ENCODE measurements at places on chromosomes 11 and 22.

- no peak for ATAC-seq
Measured at GRCh38 chr11:83611600-83611999, 325.4 kb upstream of the CCDC90B start.

GRCh38 chr11:115613986-115614632, 109.9 kb upstream of the CADM1 start:
- peak; percentile 38 for ATAC-seq

GRCh38 chr22:43828998-43829782, 17.1 kb upstream of the EFCAB6 start:
- no peak for ATAC-seq

DNA sequence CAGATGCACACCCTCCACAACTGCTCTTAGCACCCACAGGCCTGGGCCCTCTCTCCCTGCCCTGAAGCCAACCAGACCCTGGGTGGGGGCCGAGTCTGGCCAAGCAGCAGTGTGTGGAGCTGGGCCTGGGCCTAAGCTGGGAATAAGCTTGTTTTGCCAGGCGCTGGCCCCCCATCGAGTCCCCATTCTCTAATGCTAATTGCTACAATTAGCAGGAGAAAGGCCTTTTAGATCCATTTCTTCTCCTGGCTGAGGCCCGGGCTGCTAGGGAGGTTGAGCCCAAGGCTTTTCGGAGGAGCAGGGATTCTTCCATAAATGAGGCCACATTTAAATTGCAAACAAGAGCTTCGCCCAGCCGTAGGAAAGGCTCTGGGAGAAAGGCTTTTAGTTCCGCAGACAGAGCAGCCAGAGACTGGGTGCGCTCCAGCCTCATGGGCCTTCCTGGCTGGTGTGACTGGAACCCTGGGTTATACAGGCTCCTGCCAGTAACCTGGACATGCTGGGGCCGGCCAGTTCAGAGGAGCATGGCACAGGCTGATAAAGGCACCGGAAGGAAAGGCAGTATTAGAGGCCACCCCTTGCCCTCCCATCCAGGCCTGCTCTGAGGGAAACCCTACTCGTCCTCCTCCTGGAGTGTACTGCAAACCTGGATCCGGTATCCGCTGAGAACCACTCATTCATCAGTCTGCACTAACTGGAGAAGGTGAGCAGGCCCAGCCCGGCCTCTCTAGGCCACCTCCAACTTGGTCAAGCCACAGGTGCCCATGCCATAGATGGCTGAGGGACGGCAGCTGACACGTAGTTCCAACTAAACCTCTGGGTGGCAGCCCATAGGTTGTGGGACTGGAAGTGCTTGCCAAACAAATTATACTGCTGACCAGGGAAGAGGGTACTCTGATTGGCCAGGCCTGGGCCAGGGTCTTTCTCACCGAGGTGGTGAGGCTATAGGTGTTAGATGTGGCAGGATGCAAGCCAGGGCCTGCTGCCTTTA, 6.2 kb downstream of the KCNQ1OT1 start:
- no peak for ATAC-seq

GRCh38 chr11:13721760-13722159, 53.3 kb downstream of the FAR1 start:
- ATAC-seq: no peak

GRCh38 chr22:37363261-37363992, 63.9 kb downstream of the ELFN2 start:
- no peak for ATAC-seq

GRCh38 chr11:2212411-2213251, 41.0 kb upstream of the TH start:
- no peak for ATAC-seq

DNA sequence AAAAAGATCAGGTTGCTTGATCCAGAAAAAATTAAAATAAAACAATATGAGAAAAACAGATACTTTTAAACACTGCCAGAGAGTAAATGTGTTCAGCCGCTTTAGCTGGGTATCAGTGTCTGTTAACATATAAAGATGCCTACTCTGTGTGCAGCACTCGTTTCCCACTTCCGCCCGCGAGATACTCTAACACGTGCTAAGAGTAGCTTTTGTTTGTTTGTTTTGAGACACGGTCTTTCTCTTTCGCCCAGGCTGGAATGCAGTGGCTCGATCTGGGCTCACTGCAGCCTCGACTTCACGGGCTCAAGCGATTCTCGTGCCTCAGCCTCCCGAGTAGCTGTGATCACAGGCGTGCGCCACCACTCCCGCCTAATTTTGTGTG, 531 bp upstream of the MEN1 start:
- peak; percentile 29 for ATAC-seq

DNA sequence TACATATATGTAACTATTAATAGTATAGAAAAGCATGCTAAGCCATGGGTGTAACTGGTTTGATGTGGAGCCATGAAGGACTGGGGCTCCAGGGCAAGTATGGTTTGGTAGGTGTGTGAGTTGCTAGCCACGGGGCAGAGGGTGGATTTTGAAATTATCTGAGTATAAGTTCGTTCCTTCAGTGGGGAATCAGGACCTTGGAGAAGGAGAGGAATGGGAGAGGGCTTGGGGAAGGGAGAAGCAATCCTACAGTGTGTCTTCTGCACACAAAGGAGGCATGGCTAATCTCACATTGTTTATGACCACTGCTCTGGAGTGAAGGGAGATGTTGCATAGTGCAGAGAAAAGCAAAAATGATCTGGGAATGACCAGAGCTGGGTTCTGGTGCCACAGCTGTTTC, 127.8 kb upstream of the CADM1 start:
- ATAC-seq: no peak

DNA sequence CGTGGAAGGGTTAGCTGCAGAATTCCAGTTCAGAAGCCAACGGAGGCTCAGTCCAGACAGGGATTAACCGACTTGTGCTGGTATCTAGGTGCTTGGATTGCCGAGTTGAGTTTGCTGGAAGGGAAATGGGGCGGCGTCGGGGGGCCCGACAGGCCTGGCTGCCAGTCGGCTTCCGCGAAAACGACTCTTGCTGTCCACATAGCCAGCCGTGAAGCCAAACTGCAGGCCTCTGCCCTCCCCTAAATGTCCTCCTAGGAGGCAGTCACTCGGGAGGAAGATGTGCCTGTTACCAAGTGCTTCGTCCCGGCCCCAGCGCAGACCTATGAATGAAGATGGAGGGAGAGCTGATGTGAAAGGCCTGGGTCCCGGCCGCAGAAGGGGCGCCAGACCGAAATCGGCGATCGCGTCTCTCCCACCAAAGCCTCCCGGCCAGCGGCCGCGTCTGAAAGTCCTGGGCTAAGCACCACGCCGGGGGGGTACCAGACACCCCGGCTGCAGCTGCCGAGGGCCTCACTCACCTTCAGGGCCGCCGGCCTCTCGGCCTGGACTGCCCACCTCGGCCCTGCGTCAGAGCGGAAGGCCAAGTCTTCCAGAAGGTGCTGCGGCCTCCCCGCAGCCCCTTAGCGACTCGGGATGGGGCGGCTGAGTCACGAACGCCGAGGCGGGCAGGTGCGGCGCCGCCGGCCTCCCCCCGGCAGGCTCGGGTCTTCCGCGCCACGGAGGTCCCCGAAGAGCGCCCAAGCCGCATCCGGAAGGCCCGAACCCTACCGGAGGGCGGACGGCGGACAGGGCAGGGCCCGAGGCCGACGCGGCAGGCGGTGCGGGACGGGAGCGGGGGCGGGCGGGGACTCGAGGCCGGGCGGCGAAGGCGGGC, 7.5 kb downstream of the DPAGT1 start:
- ATAC-seq: peak; percentile 25

- ATAC-seq: no peak
Measured at GRCh38 chr11:97850701-97851100, 1170.0 kb upstream of the CNTN5 start.

DNA sequence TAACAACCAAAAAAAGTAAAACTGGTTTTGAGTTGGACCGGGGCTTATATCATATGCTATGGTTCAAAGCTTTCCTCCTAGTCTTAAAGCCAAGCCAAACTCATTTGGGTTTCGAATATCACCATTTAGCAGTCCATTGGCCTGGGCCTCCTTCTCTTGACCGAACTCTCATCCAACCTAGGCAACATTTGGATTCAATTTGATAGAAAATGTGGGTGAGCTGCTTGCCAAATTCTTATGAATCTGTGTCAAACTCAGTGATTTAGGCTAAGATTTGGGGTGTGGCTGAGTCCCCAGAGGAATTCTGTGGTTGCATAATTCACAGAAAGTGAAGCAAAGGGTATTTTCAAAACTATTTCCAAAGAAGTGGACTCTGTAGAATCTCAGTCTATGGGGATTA, 83.7 kb downstream of the BLID start:
- ATAC-seq: no peak

- no peak for ATAC-seq
Measured at GRCh38 chr11:2529636-2530035, 84.8 kb downstream of the KCNQ1 start.

GRCh38 chr11:32417806-32418205, 17.5 kb downstream of the WT1 start:
- no peak for ATAC-seq

- ATAC-seq: no peak
Measured at GRCh38 chr11:12152321-12152720, 41.9 kb downstream of the MICAL2 start.

DNA sequence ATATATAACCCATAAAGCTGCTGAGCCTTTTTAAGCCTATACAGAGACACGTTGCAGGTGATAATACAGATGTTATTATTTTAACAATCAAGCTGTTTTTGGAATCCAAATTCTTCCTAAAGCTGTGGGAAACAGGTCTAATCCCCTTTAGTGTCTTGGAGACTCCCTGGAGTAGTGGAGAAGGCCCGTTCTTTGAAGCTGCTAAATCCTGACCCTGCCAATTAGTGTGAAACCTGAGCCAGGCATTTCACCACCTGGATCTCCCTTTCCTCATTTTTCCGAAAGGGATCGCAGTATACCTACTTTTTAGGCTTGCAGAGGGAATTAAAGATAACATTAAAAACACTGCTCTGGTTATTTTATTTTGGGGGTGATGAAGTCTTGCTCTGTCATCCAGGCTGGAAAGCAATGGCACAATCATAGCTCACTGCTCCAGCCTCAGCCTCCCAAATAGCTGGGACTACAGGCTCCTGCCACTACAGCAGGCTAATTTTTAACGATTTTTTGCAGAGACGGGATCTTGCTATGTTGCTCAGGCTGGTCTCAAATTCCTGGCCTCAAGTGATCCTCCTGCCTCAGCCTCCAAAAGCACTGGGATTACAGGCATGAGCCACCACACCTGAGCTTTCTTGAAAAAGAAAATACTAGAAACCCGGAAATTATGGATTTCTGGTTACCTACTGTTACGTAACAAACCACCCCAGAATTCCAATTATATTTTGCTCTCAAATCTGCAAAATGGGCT, 1.7 kb upstream of the EIF4ENIF1 start:
- no peak for ATAC-seq

GRCh38 chr11:13016415-13016814, 7.3 kb downstream of the RASSF10 start:
- no peak for ATAC-seq

- ATAC-seq: no peak
Measured at GRCh38 chr22:49502126-49502826, 325.4 kb downstream of the BRD1 start.

DNA sequence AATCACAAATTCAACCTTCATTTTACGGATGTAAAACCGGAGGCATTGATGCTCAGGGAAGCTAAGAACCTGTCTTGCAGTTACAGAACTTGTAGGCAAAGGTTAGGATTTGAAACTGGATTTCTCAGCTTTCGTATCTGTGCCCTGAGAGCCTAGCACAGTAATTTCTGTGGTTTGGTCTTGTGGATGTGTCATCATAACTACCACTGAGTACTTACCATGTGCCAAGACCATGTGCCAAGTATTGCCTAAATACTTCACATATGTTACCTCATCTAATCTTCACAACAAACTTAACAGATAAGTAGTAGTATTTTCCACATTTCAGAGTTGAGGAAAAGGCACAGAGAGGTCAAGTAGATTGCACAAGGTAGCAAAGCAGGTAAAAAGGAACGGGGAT, 140.7 kb downstream of the NXPE2 start:
- no peak for ATAC-seq

DNA sequence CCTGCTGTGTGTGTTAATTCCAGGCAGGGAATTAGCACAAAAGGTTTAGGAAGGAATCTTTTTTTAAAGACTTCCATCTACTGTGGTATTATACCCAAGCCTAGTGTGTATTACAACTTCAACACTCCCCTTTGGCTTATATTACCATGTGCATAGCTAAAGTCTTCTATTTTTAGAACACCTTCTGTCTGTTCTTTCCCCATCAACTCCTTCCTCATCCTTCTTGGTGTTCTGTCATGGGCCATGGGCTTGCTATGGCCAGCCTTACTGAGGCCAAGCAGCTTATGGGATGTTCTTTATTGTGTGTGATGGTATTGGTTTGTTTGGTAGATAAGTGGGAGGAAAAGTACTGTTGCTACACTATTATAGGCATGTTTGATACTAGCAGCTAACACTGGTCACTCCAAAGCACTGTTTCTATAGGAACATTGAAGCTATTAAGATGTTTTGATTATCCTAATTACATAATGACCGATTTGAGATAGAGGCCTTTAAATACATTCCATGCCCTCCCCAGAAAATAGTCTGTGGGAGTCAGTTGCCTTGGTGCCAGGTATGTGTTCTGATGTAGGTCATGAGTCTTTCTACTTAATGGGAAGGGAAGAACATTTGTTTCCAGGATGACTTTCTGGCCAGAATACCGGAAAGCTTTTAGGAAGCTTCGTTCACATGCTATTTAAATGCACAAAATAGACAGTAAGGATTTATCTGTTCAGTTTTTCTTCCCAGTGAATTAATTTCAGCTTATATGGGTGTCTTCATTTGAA, 16.5 kb downstream of the MCAM start:
- no peak for ATAC-seq

DNA sequence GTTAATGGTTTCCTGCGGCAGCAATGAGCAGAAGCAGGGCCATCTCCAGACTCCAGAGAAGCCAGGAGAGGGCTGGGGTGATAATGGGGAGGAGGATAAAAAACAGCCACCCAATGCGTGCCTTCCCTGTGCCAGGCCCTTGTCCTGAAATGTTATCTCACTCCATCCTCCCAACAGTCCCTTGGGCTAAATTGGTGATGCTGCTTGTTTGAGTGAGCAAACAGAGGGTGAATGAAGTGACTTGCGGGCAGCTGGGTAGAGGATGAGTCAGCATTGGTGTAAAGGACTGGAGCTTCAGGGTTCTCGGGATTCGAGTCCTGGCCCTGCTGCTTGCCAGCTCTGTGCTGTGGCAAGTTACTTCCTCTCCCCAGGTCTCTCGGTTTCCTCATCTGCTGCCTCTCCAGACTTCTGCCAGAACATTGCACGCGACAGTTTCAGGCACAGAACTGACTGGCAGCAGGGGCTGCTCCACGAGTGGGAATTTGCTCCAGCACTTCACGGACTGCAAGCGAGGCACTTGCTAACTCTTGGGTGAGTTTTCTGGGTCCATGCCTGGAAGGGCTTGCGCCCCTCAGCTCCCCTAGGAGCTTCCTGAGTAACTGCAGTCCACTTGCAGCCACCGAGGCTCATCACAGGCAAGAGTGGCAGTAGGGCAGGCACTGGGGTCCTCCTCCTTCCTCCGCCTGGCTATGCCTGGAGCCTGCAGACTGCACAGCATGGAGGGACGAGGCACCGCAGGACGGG, at the start of gene P2RY6:
P2RY6 (plus strand) TSS at position 403 of the 744 bp plus-strand sequence. CDS start 24,181 bp downstream, outside the sequence.
- ATAC-seq: peak; percentile 9

- no peak for ATAC-seq
Measured at GRCh38 chr22:50471962-50472361, 2.9 kb downstream of the SBF1 start.
